ENCODE measurements at places on chromosomes 12 and 14. TPM values are rescaled to one million over a fixed set of nuclear protein-coding genes. Genes with fewer than 3 reads are reported as not detected.

DNA sequence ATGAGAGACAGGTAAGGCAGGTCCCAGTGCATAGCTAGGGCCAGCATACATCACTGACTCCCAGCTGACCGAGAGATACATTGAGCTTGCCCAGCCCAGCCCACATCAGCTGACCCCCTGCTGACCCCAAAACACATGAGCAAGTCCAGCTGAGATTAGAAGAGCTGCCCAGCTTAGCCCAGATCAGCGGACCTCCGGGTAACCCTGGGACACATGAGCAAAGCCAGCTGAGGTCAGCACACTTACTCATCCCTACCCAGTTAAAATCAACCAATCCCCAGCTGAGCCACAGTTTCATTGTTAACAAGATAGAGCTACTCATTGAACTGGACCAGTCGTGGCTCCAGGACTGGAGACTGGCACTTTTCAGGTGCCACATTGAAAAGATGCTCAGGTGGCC, 21.8 kb upstream of the FBXO34 start:
- no peak for DNase-seq

- DNase-seq, result peak; percentile 65
Measured at GRCh38 chr12:15772405-15773018, 16.7 kb downstream of the EPS8 start.

GRCh38 chr12:67893022-67893580, 96.1 kb upstream of the IFNG-AS1 start:
- DNase-seq, result no peak

DNA sequence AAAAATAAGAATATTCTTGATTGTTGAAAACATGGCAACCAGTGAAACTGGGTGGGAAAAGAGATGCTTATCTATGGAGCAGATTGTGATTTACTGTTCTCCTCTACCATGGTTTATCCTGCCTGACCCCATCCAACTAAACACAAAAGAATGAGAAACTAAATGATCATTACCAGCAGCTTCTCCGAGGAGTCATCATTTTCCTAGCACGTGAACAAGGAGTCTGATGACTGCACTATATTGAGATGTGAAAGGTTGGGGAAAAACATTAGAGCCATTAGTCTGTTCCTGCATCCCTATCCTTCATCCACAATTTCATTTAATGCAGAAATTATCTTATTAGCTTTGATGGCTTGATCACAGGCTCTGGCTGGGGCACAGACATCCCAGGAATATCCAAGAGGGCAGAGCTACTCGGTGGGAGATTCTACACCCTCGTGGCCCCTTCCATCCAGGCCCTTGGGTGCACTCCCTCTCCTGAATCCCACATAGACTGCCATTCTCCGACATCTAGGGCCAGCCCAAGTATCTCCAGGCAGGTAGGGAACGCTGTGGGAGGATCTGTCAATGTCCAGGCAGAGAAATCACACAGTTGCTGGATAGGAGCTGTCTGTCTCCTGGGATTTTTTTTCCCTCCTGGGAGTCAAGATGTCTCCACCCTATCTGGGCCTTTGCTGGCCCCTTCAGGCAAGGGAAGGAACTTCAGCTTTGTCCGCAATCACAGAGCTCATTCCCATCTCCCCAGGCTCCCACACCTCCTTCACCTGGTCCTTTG, 43.3 kb upstream of the DHRS4 start:
- DNase-seq, result peak; percentile 94

- no peak for DNase-seq
Measured at GRCh38 chr14:89504602-89505313, 87.7 kb upstream of the FOXN3 start.

DNA sequence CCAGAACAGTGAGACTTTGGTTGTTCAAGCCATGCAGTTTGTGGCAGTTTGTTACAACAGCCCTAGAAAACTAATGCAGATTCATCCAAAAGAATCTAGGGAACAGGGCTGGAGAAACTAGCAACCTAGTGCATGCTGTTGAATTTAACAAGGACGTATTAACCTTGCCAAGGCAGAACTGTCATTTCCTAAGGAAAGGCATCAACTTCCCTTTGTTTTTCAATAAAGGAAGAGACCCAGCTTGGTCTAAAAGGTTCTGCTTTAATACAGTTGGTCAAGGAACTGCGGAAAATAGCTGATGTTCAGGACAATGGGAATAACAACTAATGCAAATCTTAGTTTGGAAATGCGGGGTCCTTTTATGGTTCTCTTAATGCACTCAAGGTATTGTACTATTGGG, 11.5 kb downstream of the AK7 start:
- no peak for DNase-seq

GRCh38 chr14:89889626-89890025, 64.9 kb downstream of the EFCAB11 start:
- no peak for DNase-seq

GRCh38 chr14:93040443-93040842, 75.3 kb downstream of the ITPK1 start:
- DNase-seq, result no peak

DNA sequence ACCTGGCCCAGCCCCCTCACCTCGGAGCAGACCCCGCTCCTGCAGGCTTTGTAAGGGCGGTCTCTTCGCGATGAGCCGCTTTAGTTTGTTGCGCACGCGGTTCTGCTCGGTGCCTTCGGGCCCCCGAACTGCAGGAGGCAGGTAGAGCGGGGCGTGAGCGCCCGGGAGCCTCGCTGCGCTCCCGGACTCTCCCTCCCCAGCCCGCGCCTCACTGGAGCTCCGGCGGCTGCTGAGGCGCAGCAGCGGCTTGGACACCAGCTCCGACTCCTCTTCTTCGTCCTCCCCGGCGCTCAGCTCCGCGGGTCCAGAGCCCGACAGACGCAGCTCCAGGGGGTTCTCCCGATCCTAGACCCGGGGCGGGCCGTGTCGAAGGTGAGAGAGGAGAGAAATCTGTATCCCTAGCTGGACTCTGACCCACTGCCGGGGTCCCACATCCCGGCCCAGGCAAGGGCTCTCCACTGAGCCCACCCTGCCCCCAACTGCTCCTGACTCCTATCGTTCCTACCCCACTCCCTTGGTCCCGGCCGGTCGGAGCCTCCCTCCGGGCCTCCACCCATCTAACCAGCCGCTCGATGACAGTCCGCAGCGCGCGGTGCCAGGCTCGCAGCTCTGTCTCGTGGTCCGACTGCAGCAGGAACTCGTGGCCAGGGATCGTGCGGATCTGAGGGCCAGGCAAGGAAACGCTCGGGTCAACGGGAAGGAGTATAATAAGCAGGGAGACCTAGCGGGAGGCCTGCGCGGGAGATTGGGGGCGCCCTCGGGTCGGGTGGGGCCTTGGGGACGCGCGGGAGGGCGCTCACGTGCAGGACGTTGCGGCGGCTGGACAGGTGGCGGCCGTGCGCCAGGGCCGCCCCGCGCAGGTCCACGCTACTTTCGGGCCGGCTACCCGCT, 4.2 kb downstream of the ARHGAP9 start:
- DNase-seq, result peak; percentile 69

DNA sequence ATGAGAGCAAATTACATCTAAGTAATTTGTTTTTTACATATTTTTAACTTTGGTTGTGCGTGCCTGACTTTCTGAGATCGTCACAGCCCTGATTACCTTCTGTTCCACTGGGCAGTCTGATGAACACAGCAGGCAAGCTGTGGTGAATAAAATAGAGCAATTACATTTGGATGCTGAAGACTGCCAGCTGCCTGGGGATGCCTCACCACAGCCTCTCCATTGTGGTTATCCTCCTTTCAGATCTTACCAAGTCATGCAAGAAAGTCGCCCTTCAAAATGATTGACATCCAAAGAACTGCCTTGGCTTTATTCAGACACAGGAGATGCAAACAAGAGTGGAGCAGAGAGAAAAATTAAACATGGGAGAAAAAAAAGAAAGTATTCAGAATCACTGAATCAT, 456.6 kb upstream of the TMPO start:
- no peak for DNase-seq

DNA sequence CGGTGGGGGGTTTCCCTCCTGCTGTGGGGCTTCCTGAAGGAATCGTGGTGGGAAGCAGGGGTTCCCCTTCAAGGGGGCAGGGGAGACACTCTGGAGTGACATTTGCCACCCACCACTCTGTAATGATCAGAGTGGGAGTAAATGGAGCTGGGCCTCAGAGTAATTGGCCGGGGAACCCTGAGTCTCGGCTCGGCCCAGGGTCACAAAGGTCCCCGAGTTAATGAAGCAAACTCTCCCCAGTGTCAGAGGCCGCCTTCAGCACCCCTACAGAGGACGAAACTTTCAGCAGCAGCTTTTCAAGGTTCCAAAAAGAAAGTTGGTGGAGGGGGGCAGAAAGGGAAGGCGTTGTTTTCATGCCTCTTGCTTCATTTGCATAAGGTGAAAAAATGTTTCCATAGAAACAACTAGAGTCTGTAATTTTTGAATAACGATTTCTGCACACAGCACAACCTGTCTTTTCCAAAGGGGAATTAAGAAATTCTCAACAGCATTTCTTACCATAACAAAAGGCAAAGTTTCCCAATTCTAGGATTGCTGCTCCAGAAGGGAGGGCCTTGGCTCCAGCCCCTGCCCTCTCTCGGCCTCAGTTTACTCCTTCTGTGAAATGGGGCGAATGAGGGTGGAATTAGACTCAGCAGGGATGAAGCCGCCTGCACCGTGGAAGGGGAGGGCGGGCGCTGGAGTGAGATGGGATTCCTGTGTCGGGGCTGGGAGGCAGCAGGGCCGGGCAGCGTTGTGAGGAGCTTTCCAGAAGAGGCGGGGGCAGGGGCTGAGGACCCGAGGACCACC, 67.0 kb upstream of the BEGAIN start:
- DNase-seq, result no peak

GRCh38 chr12:65586796-65587195, 237.5 kb upstream of the HMGA2 start:
- no peak for DNase-seq

DNA sequence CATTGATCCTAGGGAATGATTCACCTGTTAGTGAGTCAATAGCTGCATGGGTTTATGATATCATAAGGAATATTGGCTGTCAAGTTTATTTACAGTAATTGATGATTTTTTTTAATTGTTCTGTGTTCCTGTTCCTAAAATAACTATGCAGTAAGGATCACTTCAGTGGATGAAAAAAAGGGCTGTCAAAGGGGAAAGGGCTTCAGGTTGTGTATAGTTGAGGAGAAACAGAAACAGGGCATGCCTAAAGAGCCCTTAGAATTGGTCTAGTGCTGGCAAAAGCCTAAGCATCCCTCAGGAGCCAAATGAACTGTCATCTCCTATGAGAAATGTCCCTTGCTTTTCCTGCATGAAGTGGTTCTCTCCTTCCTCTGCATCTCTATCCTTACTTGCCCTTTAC, 444.9 kb downstream of the RMST start:
- no peak for DNase-seq

GRCh38 chr12:78086553-78087362, 256.1 kb downstream of the NAV3 start:
- no peak for DNase-seq

DNA sequence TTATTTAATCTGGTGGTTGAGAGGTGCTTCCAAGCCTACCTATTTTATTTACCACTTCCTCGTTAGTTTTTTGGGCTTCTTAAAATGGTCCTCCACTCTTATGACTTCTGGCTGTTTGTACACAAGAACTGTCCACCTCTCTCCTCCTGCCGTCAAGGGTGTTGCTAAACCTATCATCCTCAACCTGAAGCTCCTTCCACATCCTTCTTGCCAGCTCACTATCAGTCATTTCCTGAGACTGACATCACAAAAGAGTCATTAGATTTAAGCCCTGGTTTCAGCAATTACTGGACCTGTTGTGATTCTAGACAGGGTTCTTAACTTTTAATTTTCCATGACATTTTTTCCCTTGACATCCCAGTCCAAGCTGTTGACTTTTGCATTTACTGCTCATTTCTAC, 91.9 kb downstream of the BICD1 start:
- no peak for DNase-seq

- DNase-seq, result no peak
Measured at GRCh38 chr12:1799882-1800400, 20.4 kb upstream of the LRTM2 start.

DNA sequence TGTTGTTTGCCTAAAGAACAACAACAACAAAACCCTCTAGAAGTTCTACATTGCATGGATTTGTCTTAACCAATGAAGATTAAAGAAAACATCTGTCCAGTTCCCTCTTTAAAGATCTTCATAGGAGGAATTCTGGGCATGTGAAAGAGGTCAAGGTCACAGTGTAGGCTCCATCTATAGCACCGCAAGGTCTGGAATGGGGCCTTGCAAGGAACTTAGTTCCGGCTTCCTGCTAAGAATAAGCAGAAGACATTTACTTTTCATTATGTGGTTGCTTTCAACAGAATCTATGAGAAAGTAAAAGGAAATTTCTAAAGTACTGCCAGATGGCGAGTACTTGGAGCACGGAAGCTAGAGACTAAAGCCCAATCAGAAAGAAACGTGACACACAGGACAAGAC, 57.2 kb upstream of the GNPNAT1 start:
- no peak for DNase-seq

DNA sequence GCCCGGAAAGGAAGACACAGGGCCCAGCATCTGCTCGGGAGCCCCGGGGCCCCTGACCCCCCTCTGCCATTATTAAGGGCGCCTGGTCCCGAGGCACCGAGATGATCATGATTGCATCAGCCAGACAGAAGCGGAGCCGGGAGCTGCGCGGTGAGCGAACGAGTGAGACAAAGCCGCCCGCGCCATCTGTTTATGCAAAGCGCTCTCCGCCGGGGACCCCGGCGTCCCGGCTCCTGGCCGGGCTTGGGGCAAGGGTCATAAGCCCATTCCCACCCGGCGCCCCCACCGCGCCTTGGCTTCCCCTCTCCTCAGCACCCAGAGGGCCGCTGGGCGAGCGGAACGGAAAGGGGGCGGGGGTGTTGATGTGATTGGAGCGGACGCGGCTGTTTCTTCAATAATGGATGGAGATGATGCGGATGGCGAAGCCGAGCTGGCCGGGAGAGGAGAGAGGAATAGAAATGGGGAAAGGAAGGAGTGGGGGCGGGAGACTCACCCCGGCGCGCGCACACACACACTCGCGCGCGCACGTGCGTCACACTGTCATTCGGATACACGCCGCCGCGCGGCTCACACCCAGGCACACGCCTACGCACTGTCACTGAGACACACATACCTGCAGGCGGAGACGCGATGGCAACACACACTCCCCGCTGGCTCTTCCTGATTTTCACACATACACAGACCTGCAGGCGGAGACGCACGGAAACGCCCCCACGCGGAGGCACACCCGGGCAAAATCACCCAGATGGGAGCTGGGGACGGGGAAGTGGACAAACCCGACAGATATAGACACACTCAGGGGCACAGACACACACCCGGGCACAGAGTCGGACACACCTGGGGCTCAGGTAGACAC, 10.7 kb downstream of the STAC3 start:
- DNase-seq, result peak; percentile 67

DNA sequence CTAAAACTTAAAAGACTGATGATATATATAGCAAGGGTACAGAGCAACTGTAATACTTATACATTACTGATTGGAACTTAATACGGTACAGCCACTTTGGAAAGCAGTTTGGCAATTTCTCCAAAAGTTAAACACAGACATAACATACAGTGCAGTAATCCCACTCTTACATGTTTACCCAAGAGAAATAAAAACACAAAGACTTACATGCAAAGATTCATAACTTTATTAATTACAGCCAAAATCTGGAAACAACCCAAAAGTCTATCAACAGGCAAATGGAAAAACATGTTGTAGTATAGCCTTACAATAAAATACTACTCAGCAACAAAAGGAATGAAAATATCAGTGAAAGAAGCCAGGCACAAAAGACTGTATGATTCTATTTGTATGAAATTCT, 84.6 kb downstream of the GARIN6 start:
- no peak for DNase-seq

CMA1 gene
- not detected for total RNA-seq

SLC6A15 gene
- total RNA-seq, result 22.9 TPM

CLEC1B gene
- total RNA-seq, result not detected

ANKRD33 gene
- total RNA-seq, result 1.7 TPM

TEAD4 gene
- 137 TPM for total RNA-seq

Data from GM23338 (cell line).